ENCODE measurements at places on chromosomes 2 and 18. TPM values are rescaled to one million over a fixed set of nuclear protein-coding genes. Genes with fewer than 3 reads are reported as not detected.
A peak's percentile ranks its signal among the peaks of the same experiment; 100 is the strongest.

- H3K27me3 ChIP-seq = no peaks in the 10 kb centered on the region
- peak; percentile 44 for DNase-seq
- peaks cover 3% of the 10 kb centered on the region for H3K36me3 ChIP-seq
- H3K4me1 ChIP-seq = no peaks in the 10 kb centered on the region
- H3K4me3 ChIP-seq = no peak overlapping the region
- H3K27ac ChIP-seq = peak overlapping the region; percentile 66
These were observed 21.4 kb upstream of the SPIRE1 start for GRCh38 chr18:12679183-12679786.

GRCh38 chr2:173555833-173556232 lies 201.2 kb downstream of the CDCA7 start:
- no peaks in the 10 kb centered on the region for H3K4me1 ChIP-seq
- H3K4me3 ChIP-seq = no peak overlapping the region
- H3K36me3 ChIP-seq = no peaks in the 10 kb centered on the region
- no peak for DNase-seq
- no peak overlapping the region for H3K27ac ChIP-seq

- H3K27ac ChIP-seq = no peak overlapping the region
- no peaks in the 10 kb centered on the region for H3K27me3 ChIP-seq
- H3K4me3 ChIP-seq = no peak overlapping the region
- no peak for DNase-seq
- no peaks in the 10 kb centered on the region for H3K36me3 ChIP-seq
These were observed 13.2 kb upstream of the MYO1B start for GRCh38 chr2:191231995-191232394.

DNA sequence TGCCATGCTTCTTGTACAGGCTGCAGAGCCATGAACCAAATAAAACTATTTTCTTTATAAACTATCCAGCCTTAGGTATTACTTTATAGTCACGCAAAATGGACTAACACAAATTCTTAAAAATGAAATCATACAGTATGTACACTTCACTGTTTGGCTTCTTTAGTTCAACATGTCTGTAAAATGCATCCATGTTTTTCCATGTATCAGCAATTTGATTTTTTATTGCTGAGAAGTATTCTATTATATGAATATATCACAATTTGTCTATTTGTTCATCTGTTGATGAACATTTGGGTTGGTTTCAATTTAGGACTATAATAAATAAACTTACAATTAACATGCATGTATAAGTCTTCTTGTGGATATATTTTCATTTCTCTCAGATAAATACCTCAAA lies 182.1 kb downstream of the SCG2 start:
- H3K27ac ChIP-seq = no peak overlapping the region
- H3K4me3 ChIP-seq = no peak overlapping the region
- no peaks in the 10 kb centered on the region for H3K27me3 ChIP-seq
- DNase-seq = no peak
- no peaks in the 10 kb centered on the region for H3K4me1 ChIP-seq
- no peaks in the 10 kb centered on the region for H3K36me3 ChIP-seq

GRCh38 chr2:70932631-70933230 lies 3.0 kb upstream of the ATP6V1B1 start:
- H3K4me1 ChIP-seq = no peaks in the 10 kb centered on the region
- H3K4me3 ChIP-seq = no peak overlapping the region
- H3K27ac ChIP-seq = no peak overlapping the region
- no peaks in the 10 kb centered on the region for H3K27me3 ChIP-seq
- DNase-seq = no peak

GRCh38 chr18:54828281-54828881 lies at the start of gene RAB27B:
Gene RAB27B, plus strand, starts transcription at chr18:54828477. Its CDS starts 49,109 bp downstream, at chr18:54877586.
- H3K4me1 ChIP-seq = peaks cover 4% of the 10 kb centered on the region
- no peaks in the 10 kb centered on the region for H3K36me3 ChIP-seq
- DNase-seq = peak; percentile 68

GRCh38 chr2:19158896-19159295 lies 199.5 kb downstream of the OSR1 start:
- DNase-seq = no peak
- H3K27ac ChIP-seq = no peak overlapping the region
- no peaks in the 10 kb centered on the region for H3K27me3 ChIP-seq
- H3K4me1 ChIP-seq = no peaks in the 10 kb centered on the region
- no peak overlapping the region for H3K4me3 ChIP-seq
- no peaks in the 10 kb centered on the region for H3K36me3 ChIP-seq

- no peaks in the 10 kb centered on the region for H3K4me1 ChIP-seq
- H3K36me3 ChIP-seq = no peaks in the 10 kb centered on the region
- no peak overlapping the region for H3K27ac ChIP-seq
- no peaks in the 10 kb centered on the region for H3K27me3 ChIP-seq
- no peak for DNase-seq
These were observed 161.1 kb downstream of the LTBP1 start for GRCh38 chr2:33107690-33108482.

DNA sequence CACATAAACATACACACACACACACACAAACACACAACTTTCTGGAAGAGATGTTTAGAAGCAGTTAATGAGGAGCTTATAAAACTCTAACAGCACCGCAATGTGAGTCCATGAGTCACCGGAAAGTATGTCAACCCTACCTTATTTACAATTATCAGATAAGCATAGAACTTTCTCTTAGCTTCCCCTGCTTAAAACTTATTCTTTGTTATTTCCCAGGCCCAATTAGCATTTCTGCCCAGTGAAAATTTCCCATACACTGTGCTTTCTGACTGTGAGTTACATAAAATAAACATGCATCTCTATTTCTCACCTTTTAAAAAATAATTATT lies 737.6 kb downstream of the LRP1B start:
- no peaks in the 10 kb centered on the region for H3K27me3 ChIP-seq
- H3K4me1 ChIP-seq = no peaks in the 10 kb centered on the region
- no peak overlapping the region for H3K4me3 ChIP-seq
- no peak overlapping the region for H3K27ac ChIP-seq
- H3K36me3 ChIP-seq = no peaks in the 10 kb centered on the region
- no peak for DNase-seq

- H3K36me3 ChIP-seq = no peaks in the 10 kb centered on the region
- H3K27ac ChIP-seq = no peak overlapping the region
- no peaks in the 10 kb centered on the region for H3K4me1 ChIP-seq
- DNase-seq = no peak
These were observed 283.2 kb upstream of the MEX3C start for GRCh38 chr18:51480407-51481261.

- H3K4me1 ChIP-seq = peaks cover 18% of the 10 kb centered on the region
- DNase-seq = no peak
- H3K27me3 ChIP-seq = no peaks in the 10 kb centered on the region
- no peak overlapping the region for H3K27ac ChIP-seq
These were observed 137.3 kb upstream of the SETBP1 start for GRCh38 chr18:44543387-44543786.

DNA sequence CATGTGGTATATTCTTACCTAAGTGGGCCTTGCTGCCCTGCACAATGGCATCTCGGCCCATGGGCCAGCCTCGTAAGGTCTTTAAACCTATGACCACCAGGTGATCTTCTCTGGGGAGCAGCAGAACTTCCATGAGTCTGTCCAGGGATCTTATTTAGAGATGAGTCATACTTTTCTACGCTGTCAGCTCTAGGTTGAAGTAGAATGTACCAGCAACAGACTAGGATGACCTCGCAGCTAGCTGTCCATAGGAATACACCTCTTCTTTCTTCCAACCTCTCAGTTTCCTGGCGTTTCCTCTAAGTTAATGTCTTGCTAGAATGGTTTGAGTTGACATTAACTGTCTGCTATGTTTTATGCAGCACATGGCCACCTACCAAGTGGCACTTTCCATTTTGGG lies 15.6 kb upstream of the CXCR4 start:
- no peak overlapping the region for H3K27ac ChIP-seq
- no peak overlapping the region for H3K4me3 ChIP-seq
- H3K4me1 ChIP-seq = no peaks in the 10 kb centered on the region
- H3K27me3 ChIP-seq = no peaks in the 10 kb centered on the region
- no peaks in the 10 kb centered on the region for H3K36me3 ChIP-seq

DNA sequence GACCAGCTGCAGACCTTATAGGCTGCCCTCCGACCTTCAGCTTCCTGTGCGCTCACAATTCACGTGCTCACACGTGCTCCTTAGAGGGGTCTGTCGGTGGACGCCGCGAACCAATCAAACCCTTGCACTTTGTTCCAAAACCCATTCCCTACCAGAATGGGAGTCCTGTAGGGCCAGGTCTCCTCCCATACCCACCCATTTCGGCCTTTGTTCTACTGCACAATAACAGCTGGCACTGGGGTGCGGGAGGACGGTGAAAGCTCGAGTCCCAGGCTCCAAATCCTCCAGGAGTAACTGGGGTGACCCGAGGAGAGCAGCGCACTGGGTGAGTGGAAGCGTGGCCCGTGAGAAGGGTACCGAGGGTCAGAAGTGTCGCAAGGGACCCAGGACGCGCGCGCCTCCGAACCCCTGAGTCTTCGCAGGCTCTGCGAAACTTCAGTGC lies 13.0 kb downstream of the SIX3 start:
- H3K36me3 ChIP-seq = no peaks in the 10 kb centered on the region
- H3K27me3 ChIP-seq = peaks cover 14% of the 10 kb centered on the region
- H3K4me3 ChIP-seq = no peak overlapping the region
- H3K4me1 ChIP-seq = peaks cover 18% of the 10 kb centered on the region

The ERFE gene
- total RNA-seq = 2.8 TPM

The OSBPL1A gene
- 47.8 TPM for total RNA-seq

The HK2 gene
- 12.8 TPM for total RNA-seq

The HOXD9 gene
- total RNA-seq = 0.83 TPM

The NCKAP1 gene
- total RNA-seq = 214 TPM

The SERPINB5 gene
- total RNA-seq = not detected

The IL1F10 gene
- total RNA-seq = not detected

The MOGAT1 gene
- not detected for total RNA-seq
